Glomerular endothelial cell (primary cell): ENCODE measurements at places on chromosomes 3 and 15.

GRCh38 chr3:185332026-185332735, 30.8 kb upstream of the MAP3K13 start:
- no peak for DNase-seq

GRCh38 chr3:50628601-50629000, 11.7 kb downstream of the MAPKAPK3 start:
- DNase-seq: no peak

- DNase-seq: no peak
Measured at GRCh38 chr15:45871121-45871855, 236.5 kb downstream of the SQOR start.

GRCh38 chr3:84984429-84984828, 25.6 kb downstream of the CADM2 start:
- no peak for DNase-seq

GRCh38 chr3:151869181-151869580, 4.3 kb upstream of the SUCNR1 start:
- DNase-seq: no peak

DNA sequence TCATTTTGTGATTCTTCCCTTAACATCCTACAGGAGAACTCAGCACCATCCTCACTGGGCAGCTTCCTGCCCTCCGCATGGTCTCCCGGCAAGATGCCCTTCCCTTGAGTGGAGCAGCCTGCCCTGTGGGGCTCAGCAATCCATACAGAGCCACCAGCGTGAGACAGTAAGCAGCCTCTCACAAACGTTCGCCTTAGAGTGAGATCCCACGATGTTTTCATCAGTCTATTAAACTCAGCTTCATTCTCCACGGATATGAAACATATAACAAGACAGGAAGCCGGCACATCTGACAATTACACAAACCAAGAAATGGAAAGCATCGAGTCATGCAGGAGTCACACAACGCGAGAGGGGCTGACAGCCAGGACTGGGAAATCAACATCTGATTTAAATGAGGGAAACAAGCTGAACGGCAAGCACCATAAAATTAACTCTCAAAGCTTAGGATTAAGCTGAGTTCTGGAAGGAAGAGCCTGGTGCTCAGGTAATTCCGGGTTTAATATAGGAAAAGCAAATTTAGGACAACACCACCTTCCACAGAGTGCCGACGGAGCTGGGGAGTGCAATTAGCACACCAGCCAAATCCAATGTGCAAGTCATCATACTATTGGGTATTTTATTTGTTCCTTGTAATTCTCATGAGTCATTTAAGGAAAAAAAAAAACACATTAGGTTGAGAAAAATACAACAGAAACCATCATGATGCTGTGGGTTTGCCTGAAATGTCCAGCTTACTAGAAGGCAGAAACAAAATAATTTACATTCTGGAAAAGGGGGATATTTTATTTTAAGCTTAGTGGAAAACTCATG, 272.0 kb downstream of the OCA2 start:
- no peak for DNase-seq

- DNase-seq: no peak
Measured at GRCh38 chr3:196120291-196120951, 38.5 kb upstream of the TFRC start.

- peak; percentile 14 for DNase-seq
Measured at GRCh38 chr3:80232760-80233159, 465.0 kb upstream of the ROBO1 start.

GRCh38 chr15:44813231-44813630, 76.9 kb downstream of the TRIM69 start:
- DNase-seq: no peak

- DNase-seq: no peak
Measured at GRCh38 chr15:79032656-79033055, 57.9 kb downstream of the RASGRF1 start.

DNA sequence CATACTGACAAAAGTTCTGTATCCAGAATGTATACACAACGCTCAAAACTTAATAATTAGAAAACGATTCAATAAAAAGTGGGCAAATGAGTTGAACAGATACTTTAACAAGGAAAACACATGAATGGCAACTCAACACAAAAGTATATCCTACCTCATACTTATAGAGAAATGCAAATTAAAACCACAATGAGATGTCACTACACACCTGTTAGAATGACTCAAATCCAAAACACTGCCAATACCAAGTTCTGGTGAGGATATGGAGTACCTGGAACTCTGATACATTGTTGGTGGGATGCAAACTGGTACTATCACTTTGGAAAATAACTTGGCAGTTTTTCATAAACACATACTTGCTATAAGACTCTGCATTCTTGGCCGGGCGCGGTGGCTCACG, 42.1 kb downstream of the PRTG start:
- DNase-seq: no peak

DNA sequence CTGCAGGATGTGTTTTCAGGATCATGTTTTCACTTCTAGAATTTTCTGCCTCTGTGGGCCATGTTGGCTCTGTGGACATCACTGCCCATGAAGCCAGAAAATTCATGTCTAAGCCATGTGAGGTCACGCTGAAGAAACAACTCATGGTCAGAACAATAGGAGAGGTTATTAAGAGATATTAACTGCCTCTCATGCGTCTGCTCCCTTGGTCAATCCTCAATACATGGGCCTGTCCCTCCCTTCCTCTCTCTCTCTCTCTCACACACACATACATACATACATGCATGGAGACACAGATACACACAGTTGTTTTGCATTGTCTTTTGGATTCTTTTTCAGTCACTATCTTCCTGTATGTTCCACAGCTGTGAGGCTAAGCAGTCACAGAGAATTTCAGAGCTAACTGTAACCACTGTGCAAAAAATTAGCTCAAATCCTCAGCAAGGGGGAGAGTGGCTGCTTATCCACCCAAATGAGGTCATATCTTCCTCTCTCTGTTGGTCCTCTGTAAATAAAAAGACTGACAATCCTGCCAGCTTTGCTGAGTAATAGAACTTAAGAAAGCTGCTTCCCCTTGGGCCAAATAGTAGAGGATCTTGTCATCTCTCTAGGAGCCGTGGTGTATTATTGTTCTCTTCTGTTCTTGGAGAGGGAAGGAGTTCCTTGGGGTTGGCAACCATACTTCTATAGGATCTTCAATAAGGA, 45.6 kb downstream of the LRTM1 start:
- no peak for DNase-seq

- no peak for DNase-seq
Measured at GRCh38 chr3:179018808-179019207, 52.8 kb downstream of the ZMAT3 start.

DNA sequence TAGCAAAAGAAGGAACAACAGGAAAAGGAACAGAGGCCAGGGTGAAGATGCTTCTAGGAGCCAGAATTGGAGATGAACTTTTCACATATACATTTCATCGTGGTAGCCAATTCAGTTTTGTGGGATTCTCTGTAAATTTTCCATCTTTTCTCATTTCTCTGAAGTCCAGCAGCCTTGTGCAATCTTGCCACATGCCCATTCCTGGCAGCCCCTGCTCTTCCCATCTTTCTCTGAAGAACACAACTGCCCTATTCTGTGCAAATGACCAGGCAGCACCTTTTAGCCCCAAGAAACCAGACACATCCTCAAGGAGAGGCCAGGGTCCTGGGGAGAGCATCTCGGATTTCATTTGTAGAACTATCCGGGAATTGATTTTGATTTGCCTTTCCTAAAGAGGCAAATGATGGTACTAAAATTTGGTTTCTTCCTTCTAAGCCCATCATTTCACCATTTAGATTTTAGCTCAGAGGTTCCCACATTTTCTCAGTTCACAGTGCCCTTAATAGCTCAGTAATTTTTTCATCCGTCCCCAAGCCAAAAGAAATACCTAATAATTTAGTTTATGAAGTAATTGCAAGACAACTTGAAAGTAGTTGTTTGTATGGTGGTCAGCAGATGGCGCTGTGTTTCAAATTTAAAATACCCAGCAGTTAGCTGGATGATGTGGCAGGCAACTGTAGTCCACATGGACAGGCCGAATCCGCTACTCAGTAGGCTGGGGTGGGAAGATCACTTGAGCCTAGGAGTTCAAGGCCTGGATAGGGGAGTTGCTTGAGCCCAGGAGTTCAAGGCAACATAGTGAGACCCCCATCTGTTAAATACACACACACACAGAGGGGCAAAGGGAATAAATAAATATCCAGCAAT, 61.3 kb upstream of the ACKR4 start:
- DNase-seq: peak; percentile 68

DNA sequence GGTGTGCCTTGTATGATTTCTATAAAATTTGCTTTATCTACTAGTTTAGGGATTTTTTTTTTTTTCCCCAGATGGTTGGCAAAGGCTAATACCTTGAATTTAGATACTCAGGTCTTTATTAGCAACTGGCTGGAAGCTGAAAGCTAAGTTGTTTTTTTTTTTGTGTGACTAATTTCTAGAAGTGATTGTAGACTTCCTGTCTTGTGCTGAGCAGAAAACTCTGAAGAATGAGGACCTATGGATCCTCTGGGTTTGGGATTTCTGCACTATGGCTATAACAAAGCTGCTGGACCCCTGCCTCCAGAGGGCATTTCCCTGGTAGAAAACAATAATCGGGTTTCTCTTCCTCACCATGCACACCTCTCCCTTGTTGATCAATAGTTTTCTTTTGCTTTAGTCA, 10.0 kb downstream of the ARIH2 start:
- DNase-seq: no peak

- no peak for DNase-seq
Measured at GRCh38 chr15:39767921-39768320, 14.7 kb downstream of the FSIP1 start.

DNA sequence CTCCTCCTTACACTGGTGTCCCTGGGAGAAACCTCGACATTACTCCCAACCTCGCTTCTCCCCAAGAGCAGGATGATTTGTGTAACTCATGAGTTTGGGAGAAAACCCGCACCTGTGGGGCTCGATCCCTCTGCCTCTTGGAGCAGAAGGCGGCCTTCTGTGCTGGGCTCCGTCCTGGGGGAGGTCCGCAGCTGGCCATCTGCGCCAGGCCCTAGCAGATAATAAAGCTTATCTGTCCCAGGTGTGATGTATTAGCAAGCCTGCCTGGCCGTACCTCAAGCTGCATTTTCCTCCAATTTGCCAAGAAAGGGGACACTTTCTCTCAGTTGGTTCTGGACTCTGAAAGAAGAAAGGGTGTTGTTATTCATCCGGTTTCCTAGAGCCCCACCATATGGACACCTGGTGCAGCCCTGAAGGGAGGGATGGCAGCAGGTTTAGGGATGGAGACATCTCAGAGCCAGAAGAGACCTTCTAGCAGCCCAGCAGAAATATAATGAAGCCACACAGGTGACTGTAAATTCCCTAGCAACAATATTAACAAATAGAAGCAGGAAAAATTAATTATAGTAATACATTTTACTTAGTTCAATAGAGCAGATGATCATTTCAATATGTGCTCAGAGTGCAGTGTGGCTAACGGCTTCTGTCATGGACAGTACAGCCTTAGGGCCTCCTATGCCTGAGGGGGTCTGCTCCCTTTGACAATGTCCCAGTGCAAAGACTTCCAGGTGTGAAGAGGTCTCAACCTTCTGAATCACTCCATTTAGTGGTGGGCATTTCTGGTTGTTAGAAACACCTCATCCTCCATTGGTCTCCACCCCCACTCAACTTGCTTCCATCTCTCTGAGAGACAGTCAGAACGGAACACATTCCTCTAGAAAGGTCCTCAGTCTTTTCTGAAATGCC, 94.8 kb downstream of the CPN2 start:
- no peak for DNase-seq

DNA sequence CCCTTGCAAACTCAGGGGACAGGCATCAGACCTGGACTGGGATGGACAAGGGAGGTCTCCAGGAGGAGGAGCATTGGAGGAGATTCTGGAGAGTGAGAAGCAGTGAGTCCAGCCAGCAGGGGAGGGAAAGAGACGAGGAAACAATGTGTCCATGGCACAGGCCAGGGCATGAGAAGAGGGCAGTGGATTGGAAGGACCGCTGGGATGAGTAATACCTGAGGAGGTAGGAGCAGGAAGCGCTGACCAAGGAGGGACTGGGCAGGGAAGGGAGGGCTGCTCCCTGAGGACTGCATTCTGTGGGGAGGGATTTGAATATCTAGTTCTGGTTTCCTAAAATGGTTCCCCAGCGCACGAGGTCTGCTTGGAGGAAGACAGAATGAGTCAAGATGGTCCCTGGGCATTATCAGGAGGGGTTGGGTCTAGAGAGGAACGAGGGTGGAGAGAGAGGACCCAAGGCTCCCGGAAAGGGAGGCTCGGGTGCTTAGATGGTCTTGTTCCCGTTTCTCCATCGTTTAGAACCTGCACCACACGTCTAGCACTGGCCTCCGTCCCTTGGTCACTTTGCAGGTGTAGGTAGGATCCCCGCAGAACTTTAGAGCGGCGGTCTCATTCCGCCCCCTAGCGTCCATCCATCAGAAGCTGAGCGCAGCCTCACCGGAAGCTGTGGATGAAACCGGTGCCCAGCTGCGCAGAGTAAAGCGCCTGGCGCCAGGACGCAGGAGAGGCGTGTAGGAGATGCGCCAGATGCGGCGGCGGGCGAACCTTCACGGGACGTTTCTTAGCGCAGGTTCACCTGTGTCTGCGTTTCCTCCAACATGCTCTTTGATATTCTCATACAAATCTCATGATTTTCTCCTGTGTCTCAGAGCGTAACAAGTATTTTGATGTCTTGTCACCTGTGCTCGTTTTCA, 190.7 kb upstream of the NDN start:
- DNase-seq: no peak

- DNase-seq: peak; percentile 41
Measured at GRCh38 chr3:106862067-106862466, 515.2 kb upstream of the CCDC54 start.

GRCh38 chr3:87792534-87793336, 266.1 kb downstream of the CGGBP1 start:
- no peak for DNase-seq

DNA sequence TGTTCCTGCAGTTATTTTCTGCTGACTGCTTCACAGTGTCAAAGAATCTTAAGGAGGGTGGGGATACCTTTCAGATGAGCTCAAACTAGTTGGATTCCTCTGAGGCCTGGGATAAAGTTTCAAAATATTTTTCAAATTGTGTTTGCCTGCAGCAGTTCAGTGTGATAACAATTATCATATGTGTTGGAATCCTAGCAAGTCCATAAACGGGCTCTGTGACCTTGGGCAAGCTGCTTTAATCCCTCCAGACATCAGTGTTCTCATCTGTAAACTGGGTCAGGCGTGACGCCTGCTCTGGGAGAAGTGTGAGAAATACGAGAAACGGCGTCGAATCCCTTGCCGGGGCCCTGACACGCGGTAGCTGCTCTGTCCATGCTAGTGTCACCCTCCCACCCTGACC, 153.5 kb downstream of the UACA start:
- DNase-seq: no peak

DNA sequence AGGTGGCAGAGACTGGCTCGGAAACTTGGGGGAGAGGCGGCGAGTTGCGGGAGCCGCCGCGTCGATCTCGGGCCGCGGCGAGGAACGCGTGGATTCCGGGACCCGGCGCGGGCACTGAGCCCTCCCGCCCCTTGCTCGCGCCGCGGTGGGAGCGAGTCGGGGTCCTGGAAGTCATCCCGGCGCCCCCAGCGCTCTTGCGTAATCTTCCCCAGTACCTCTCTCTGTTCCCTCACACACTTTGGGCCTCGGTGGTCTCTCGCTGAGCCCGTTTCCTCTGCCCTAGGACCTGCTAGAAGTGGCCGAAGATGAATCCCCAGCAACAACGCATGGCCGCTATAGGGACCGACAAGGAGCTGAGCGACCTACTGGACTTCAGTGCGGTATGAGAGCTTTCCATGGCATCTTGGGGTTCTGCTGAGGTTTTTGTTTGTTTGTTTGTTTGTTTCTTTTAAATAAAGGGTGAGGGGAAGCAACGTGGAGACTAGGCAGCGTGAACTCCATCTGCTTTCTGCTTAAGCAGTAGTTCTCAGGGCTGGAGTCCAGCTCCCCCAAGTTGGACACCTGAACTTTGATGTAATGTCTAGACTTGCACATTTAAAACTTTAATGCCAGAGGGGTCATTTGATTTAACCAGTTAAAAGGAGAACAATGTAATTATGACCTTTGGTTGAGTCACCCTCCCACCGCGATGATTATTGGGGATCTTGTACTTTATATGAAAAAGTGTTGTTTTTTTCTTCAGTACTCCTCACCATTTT, 1.3 kb downstream of the TCF12 start:
- no peak for DNase-seq
